ENCODE measurements at places on chromosomes 5 and 9.
A peak's percentile ranks its signal among the peaks of the same experiment; 100 is the strongest.

DNA sequence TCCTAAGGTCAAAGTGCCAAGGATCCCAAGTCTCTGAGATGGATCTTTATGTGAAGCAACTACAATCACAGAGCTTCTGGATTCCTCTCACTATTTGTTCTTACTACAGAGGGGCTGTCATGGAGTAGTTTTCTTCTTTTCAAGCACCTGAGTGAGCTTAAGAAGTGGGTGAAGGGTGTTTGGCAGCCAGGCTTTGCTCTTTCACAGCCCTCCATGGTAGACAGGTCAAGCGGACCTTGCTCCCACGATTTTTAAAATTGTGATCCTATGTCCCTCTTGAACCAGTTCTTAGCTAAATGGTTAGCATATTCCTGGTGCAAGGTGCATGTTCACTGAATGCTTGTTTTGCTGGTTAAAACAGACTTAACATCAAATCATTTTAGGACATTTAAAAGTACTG is 332.2 kb downstream of the GADD45G start:
- DNase-seq: no peak

DNA sequence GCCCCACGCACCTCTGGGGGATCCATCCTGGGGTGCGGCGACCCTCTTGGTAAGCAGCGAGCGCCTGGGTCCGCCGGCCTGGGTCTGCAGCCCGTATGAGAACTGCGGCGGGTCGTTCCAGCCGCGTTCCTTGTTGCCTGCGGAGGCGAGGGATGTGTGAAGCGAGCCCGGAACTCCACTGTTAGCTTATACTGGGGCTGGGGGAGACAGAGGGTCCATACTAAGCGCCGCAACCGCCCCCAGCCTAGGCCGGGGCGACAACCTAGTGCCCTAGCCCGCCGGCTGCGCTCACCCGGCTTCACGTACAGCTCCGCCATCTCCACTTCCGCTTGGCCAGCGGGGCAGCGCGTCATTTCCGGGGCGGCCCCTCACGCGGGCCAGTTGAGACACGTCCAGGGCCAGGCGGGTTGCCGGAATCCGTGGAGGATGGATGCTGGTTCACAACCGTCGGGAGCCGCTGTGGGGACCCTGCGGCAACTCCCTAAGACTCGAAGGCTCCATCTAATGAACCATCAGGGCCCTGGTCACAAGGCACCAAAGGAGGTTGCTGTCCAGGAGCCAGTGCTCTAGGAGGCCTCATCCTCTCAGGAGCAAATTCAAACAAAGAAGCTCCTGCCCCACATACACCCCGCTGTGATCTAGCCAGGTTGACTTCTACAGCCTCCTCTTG is at the start of gene SRA1:
Gene SRA1 (minus strand): TSS at position 338 of the 670 bp plus-strand sequence. CDS start 21 bp downstream, at position 317.
- peak; percentile 56 for DNase-seq

- no peak for DNase-seq
These were observed 8.0 kb downstream of the MCC start for GRCh38 chr5:113480243-113480642.

DNA sequence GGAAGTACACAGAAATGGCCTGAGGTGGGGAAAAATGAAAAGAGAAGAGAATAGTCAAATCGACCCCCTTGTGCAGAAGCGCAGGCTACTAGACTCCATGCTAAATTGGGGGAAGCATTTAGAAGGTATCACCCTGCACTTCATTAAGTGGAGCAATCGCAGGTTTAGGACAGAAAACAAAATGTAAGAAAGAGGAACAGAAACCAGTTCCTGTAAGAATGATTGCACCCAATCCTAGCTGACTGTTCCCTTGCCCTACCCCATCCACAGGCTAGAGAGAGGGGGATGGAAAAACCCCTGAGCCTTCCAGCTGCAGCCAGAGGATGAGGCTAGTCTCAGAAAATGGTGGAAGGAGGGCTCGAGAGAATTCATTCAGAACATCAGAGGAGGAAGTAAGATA is 23.9 kb upstream of the PPP1R2B start:
- no peak for DNase-seq

- no peak for DNase-seq
These were observed 460.4 kb downstream of the CDH9 start for GRCh38 chr5:26578002-26578401.

GRCh38 chr5:39367711-39368110 is 3.4 kb upstream of the C9 start:
- no peak for DNase-seq

- DNase-seq: peak; percentile 46
These were observed 136.5 kb downstream of the CDK5RAP2 start for GRCh38 chr9:120443489-120443888.

- DNase-seq: no peak
These were observed 57.4 kb downstream of the SEMA4D start for GRCh38 chr9:89440548-89440947.

DNA sequence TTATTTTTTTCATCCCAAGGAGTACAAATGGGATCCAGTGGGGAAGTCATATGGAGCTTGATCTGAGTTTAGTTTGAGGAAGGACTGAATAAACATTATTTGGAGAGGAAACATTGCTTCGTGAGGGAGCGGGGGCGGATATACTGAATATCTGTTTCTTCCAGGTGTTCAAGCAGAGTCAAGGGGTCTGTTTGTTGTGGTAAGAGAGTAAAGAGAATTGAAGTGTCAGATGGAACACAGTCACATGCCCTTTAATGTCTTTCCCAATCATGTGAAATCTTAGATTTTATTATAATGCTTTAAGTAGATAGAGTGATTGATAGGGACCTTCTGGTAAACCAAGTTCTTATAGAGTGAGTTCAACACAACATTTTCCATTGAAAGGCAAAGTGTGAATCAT is 33.7 kb downstream of the DDX46 start:
- no peak for DNase-seq

DNA sequence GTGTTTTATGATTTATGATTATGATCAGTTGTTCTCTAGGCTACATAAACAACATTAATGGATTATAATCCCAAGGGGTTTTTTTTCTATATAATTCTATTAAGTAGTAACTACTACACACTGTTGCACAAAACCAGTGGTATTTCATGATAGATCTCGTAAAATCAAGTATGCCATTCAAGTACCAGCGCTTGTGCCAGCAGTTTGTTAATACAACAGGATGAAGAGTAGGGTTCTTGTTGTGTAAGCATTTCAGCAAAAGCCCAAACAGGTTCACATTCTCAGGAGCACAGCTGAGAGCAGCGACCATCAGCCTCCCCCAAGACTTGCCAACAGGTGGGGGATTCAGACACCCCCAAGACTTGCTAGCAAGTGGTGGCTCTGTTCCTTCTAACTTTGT is 88.8 kb downstream of the CTNND2 start:
- no peak for DNase-seq

- no peak for DNase-seq
These were observed 64.8 kb downstream of the PAX5 start for GRCh38 chr9:36969216-36969771.

- no peak for DNase-seq
These were observed 38.8 kb downstream of the EHMT1 start for GRCh38 chr9:137657606-137658005.

DNA sequence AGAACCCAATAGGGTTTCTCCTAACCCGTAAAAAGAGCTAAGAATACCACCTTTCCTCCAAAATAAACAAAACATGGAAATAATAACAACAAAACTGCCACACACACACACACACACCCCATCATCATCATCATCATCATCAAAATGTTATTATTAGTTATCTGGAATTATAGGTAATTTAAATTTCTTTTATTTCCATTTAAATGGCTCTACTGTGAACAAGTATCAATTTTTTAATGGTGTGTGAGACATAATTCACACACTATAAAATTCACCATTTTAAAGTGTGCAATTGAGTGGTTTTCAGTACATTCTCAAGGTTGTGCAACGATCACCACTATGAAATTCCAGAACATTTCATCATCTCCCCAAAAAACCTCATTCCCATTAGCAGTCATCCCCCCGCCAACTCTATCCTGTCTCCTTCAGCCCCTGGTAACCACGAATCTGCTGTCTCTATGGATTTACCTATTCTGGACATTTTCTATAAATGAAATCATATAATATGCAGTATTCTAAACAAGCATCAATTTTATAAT is 172.7 kb downstream of the ROR2 start:
- DNase-seq: peak; percentile 80

- DNase-seq: no peak
These were observed 44.7 kb downstream of the OR2V1 start for GRCh38 chr5:181086026-181086883.

GRCh38 chr9:33425128-33425533 is 22.3 kb downstream of the AQP3 start:
- DNase-seq: no peak

DNA sequence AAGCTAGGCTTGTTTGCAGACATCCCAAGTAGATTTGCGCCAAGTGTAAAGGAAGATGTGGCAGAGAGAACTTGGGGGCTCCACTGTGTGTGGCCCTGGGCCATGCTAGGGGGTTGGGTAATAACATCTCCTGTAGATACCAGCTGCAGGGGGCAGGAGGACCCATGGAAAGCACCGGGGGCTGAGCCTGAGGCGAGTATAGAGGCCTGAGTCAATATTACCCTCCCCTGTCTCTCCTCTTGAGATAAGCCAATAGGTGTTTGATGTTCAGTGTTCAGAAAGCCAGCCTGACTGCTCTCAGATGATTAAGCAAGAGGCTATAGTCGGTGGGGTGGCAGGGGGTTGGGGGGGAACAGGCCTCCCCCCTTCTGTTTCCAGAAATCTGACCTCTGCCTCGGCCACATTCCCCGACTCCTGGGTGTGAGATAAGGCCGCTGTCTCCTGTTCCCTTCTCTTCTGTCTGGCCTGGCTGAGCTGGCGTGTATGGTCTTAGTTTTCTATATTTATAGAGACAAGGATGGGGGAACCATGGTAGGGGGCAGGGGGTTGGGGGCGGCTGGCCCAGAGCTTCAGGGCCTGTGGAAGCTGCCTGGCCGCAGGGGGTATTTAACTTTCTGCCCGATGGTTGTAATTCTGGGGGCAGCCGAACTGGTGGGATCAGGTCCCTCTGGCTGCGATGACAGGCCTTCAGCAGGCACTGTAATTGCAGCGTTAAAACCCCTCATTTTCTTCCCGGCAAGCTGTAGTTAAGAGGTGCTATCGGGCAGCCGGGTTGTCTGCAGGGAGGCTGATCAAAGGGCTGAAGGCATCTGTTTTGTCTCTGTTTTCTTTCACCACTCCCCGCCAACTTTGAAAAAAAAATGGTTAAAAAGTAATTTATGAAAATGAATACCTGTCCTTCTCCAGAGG is 292.0 kb downstream of the NSG2 start:
- no peak for DNase-seq

DNA sequence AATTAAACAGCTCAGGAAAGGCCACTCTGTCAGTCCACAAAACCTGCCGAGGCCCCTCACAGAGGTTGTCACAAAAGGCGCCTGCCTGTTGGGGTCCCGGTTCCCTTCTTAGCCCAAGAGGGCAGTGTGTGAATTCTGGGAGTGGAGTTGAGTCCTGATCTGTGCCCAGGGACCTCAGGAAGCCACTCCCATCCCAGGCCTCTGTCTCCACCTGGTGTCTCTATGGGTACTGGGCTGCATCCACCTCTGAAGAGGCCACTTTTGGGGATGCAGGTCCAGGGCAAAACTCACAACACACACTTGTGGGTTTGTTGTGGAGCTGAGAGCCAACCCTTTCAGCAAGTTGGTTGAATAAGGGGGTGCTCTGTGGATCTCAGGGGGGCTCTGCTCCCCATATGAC is 74.3 kb upstream of the STXBP1 start:
- no peak for DNase-seq

GRCh38 chr9:9560382-9561035 is 1052.3 kb downstream of the PTPRD start:
- DNase-seq: no peak

DNA sequence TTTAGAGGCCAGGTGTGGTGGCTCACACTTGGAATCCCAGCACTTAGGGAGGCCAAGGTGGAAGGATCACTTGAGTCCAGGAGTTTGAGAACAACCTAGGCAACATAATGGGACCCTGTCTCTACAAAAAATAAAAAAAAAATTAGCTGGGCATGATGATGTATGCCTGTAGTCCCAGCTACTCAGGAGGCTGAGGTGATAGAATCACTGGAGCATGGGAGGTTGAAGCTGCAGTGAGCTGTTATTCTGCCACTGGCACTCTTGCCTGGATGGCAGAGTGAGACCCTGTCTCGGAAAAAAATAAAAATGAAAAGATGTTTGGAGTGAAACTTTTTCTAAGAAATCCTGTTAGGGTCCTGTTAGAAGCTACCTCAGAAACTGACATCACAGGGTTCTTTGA is 24.2 kb downstream of the OCLN start:
- no peak for DNase-seq

- no peak for DNase-seq
These were observed 3.9 kb downstream of the CDKN2B start for GRCh38 chr9:22005021-22005701.

GRCh38 chr5:17339841-17340240 is 122.4 kb downstream of the BASP1 start:
- no peak for DNase-seq
